HFFc6 (cell line): ENCODE measurements at places on chromosomes 2 and 18.

- peaks cover 8% of the 10 kb centered on the region for H3K27me3 ChIP-seq
- no peak overlapping the region for H3K4me3 ChIP-seq
- H3K4me1 ChIP-seq, result no peaks in the 10 kb centered on the region
- no peak overlapping the region for H3K27ac ChIP-seq
These were observed 1.7 kb downstream of the UNC80 start for GRCh38 chr2:209773377-209773776.

DNA sequence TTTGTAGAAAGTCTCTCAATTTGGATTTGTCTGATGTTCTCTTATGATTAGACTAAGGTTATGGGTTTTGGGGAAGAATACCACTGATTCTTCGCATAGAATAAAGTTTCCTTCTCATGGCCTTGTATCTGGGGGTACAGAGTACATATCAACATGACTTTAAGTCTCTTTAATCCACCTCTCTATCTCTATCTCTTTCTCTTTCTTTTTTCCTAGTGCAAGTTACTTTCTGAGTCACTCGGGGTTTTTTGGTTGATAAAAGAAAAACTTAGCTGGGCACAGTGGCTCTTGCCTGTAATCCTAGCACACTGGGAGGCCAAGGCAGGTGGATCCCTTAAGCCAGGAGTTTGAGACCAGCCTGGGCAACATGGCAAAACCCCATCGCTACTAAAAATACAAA is 100.1 kb upstream of the MAP4K3 start:
- H3K27ac ChIP-seq, result no peak overlapping the region
- no peaks in the 10 kb centered on the region for H3K27me3 ChIP-seq
- peaks cover 49% of the 10 kb centered on the region for H3K4me1 ChIP-seq
- H3K36me3 ChIP-seq, result peaks cover 12% of the 10 kb centered on the region

DNA sequence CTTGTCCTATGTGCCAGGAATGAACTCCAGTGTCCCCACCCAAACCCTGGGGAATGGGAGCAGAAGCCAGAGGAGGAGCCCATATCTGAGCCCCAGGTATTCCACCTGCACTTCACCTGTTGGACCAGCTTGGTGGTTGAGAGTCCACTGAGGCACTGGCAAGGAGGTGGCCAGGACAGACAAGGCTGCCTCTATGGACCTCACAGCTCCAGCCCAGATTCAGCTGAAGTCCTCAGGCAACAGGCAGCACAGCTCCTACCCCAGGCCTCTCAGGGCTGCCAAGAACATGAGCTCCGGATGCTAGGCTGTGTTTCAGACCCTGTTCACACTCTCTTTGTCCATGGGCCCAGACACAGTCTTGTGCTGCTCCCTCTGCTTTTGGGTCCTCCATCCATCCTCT is 2.9 kb upstream of the IL1F10 start:
- H3K36me3 ChIP-seq, result no peaks in the 10 kb centered on the region
- H3K27me3 ChIP-seq, result peaks cover 18% of the 10 kb centered on the region
- DNase-seq, result no peak
- no peak overlapping the region for H3K27ac ChIP-seq
- no peak overlapping the region for H3K4me3 ChIP-seq

GRCh38 chr18:43578211-43578610 is 300.9 kb upstream of the SYT4 start:
- H3K4me3 ChIP-seq, result no peak overlapping the region
- H3K36me3 ChIP-seq, result no peaks in the 10 kb centered on the region
- H3K27ac ChIP-seq, result no peak overlapping the region
- no peaks in the 10 kb centered on the region for H3K4me1 ChIP-seq
- peaks cover 2% of the 10 kb centered on the region for H3K27me3 ChIP-seq

DNA sequence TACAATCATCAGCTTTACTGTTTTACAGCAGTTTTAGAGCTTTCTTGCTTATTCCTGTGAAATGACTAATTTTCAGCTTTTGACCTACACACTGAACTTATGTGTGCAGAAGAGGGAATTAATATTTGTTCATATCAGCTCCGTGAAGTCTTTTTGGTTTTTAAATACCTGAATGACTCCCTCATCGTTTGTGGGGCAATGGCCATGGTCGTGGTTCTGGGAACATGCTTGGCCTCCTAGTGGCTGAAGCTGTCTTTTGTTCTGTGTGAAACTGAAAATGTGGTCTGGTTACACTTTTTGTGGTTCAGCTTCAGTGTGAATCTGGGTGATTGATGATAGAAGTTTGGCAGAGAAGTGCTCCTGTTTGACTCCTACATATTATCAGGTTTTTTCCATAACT is 408.1 kb downstream of the THSD7B start:
- H3K36me3 ChIP-seq, result no peaks in the 10 kb centered on the region
- peak; percentile 71 for DNase-seq
- H3K4me3 ChIP-seq, result peak overlapping the region; percentile 27; the same call in 1 of the 2 replicates
- H3K4me1 ChIP-seq, result peaks cover 45% of the 10 kb centered on the region
